ENCODE measurements at places on chromosomes 7 and 10. TPM values are rescaled to one million over a fixed set of nuclear protein-coding genes. Genes with fewer than 3 reads are reported as not detected.

Gene MMD2
- not detected for total RNA-seq

Gene ENO4
- total RNA-seq, result not detected

DNA sequence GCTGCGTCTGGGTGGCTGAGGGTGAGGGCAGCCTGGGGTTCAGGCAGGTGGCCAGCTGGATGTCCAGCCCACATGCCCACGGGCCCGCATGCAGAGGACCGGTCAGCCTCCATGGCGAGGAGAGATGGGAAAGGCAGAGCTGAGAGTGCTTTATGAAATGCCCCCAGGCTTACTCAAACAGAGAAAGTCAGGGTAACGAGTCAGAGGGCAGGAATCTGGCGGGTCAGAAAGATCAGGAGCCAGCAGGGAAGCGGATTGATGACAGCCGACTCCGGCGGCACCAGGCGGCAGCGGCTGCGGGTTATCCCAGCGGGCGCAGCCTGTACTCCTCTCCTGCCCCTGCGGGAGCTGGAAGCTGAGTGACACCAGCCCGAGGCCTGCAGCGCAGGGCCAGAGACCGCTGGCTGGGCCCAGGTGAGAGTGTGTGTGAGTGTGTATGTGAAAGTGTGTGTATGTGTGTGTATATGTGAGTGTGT is 13.4 kb downstream of the SLC13A4 start:
- no peaks in the 10 kb centered on the region for H3K4me1 ChIP-seq
- no peak overlapping the region for H3K27ac ChIP-seq
- peaks cover 12% of the 10 kb centered on the region for H3K27me3 ChIP-seq
- no peaks in the 10 kb centered on the region for H3K36me3 ChIP-seq

DNA sequence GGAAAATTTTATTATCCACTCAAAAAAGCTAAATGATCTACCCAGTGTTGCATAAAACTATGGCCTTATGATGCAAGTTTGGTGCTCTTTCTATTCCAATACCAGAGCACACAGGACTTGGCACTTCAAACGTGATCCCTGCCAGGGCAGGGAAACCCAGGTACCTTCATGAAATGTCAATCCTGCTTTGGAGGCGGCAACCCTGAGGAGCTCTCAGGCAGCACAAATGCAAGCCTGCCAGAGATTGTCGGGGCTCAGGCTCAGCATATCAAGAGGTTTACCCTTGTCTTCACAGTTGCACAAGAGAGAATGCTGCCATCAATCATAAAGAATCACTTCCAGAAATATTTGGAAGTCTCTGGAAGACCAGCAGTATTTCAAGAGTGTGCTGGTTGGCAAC is 151.5 kb downstream of the GLI3 start:
- no peak for DNase-seq
- no peaks in the 10 kb centered on the region for H3K4me1 ChIP-seq
- no peak overlapping the region for H3K27ac ChIP-seq
- no peak overlapping the region for H3K4me3 ChIP-seq

GRCh38 chr7:66921396-66921917 is 432 bp downstream of the TMEM248 start:
- peaks cover 50% of the 10 kb centered on the region for H3K4me1 ChIP-seq
- no peaks in the 10 kb centered on the region for H3K27me3 ChIP-seq
- peak overlapping the region; percentile 98 for H3K27ac ChIP-seq
- peak overlapping the region; percentile 92 for H3K4me3 ChIP-seq
- no peak for DNase-seq

DNA sequence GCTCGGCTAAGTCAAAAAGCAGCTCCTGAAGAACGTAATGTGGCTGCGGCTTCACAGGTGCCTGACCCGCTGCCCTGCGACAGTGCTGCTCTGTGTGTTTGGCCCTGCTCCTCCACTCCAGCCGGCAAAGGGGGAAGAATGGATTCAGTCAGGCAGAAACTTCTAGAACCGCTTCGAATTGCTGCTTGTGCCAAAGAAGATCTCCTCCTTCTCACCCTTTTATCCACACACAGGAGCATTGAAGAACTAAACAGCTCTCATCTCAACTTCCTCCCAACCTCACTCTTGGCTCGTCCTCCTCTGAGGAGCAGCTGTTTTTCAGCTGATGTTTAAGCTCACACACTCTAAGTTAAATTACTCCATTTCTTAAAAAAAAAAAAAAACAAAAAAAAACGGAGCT is 651.4 kb downstream of the INHBA start:
- H3K27me3 ChIP-seq, result no peaks in the 10 kb centered on the region
- H3K4me3 ChIP-seq, result no peak overlapping the region
- DNase-seq, result no peak
- H3K27ac ChIP-seq, result no peak overlapping the region

DNA sequence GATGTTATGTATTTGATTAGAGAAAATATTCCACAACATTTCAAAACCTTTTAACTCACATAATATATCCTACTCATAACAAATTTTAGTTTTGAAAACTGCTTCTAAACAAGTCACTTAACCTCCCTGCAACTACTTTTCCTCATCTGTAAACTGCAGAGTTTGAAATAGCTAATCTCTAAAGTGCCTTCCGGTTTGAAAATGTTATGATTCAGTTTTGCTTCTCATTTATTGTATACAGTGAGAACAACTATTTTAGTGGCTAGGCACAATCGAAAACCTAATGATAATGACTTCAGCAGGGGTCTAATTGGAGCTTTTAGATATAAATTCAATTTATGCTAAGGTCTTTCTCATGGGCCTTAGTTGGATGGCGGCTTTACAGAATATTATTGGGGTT is 30.7 kb upstream of the TEX47 start:
- H3K4me1 ChIP-seq, result no peaks in the 10 kb centered on the region
- H3K36me3 ChIP-seq, result peaks cover 5% of the 10 kb centered on the region
- no peak overlapping the region for H3K27ac ChIP-seq
- no peaks in the 10 kb centered on the region for H3K27me3 ChIP-seq

DNA sequence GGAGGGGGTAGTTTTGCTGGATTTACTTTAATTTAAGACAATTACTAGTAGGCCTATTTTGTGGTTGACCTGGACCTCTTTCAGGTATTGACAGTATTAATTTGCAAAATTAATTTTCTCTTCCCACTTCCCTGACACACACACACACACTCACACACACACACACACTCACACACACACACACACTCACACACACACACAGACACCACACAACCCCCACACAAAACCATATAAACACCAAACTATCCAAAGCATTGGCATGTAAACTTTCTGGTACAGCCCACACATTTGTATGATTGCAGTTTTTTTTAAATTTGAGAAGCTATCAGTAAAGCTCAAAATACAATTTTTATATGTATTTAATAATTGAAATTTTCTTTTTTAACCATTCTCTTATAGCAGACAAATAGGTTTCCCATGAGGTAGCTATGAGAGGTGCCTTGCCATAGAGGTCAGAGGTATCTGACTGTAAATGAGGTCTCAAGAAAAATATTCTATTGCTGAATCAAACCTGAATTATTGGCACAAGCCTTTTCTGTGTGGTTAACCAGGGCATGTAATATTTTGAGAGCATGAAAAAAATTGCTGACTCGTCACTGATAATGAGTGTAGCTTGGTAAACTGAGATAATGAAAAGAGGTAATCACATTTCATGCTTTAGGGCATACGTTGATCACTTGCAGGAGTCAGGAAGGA is 306.5 kb downstream of the GATA3 start:
- peaks cover 69% of the 10 kb centered on the region for H3K4me1 ChIP-seq
- H3K4me3 ChIP-seq, result peak overlapping the region; percentile 59
- DNase-seq, result no peak
- peaks cover 17% of the 10 kb centered on the region for H3K27me3 ChIP-seq
- peaks cover 7% of the 10 kb centered on the region for H3K36me3 ChIP-seq

All from activated T-cell treated with anti-CD3 and anti-CD28 coated beads, Interleukin-2, amount 50 U/mL, for 72 hours (primary cell).